ENCODE measurements at places on chromosomes 7 and 10.

DNA sequence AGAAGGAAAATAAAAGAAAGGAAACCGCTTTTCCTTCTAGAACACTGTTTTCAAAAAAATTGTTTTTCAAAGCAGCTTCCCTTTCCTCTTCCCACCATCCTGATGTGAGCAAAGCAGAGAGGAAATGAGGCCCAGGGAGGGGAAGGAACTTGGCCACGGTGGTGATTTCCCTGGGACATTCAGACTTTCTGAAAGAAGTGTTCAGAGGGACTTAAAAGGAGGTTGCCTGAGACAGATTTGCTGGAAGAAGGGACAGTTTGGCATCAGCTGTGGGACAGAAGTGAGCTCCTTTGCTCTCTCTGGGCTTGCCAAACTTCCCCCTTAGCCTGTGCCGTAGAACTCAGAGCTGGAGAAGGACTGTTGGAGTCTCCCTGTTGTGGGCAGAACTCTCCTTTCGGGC, 30.3 kb downstream of the ADCYAP1R1 start:
- DNase-seq: no peak

- DNase-seq: no peak
Observed at GRCh38 chr10:71998119-71998839, 34.1 kb downstream of the CHST3 start.

GRCh38 chr10:68110027-68110426, 739 bp downstream of the MYPN start:
- no peak for DNase-seq

- no peak for DNase-seq
Observed at GRCh38 chr7:157409753-157410727, 73.2 kb downstream of the DNAJB6 start.

DNA sequence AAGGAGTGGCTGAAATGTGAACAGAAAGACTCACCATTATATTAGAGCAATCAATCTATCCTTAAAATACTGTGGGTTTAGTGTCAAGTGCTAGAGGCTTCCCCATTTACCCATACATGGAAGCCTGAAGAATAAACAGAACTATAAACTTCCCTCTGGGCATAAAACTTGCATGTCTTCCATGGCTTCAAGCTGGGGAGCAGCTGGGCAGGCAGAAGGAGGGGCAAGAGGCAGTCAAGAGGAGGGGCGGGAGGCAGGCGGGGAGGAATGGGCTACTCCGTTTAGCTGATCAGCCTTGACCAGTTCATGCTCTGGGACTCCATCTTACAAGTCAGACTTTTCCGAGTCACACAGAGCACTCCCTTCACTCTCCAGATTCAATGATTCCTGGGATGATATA, 3.5 kb upstream of the PRSS1 start:
- DNase-seq: no peak

DNA sequence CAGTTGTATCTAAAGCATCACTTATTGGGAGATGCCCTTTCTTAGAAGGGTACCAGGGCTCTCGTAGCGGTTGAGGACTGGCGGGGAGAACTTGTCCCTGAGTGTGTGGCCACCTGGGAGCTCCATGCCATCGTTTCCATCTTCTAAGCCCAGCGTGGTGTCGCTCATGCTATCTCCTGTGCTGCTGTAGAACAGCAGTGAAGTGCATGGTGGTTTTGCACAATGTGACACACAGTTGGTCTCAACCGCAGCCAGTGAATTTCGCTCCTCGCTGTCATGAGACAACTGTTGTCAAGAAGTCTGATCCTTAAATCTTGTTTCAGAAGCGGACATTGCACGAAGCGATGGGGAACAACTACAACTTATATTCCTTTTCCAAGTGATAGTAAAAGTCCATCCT, 283.4 kb downstream of the GRID1 start:
- DNase-seq: no peak

- no peak for DNase-seq
Observed at GRCh38 chr10:7563770-7564169, 103.0 kb downstream of the ITIH5 start.

Measured in stimulated activated CD8-positive, alpha-beta memory T cell treated with anti-CD3 and anti-CD28 coated beads, Interleukin-7, amount 100 ng/mL, for 24 hours (primary cell).